Foreskin keratinocyte (primary cell): ENCODE measurements at places on chromosomes 7 and 10. TPM values are rescaled to one million over a fixed set of nuclear protein-coding genes. Genes with fewer than 3 reads are reported as not detected.

Gene HMX3
- not detected in 2 replicates for total RNA-seq

Gene PON1
- not detected in 2 replicates for total RNA-seq

Gene CFAP70
- total RNA-seq = 0.28 and 0.41 TPM in 2 replicates

Gene NKX2-3
- total RNA-seq = not detected in 2 replicates

Gene NAT16
- not detected in 2 replicates for total RNA-seq

Gene BBIP1
- total RNA-seq = 20.7 and 22.5 TPM in 2 replicates

Gene IFIT1B
- not detected in 2 replicates for total RNA-seq

Gene RNF32
- 0.68 and 0.74 TPM in 2 replicates for total RNA-seq

Gene GCK
- 0.53 and 0.58 TPM in 2 replicates for total RNA-seq

Gene LEP
- not detected in 2 replicates for total RNA-seq

Gene FUOM
- total RNA-seq = 22.0 and 33.7 TPM in 2 replicates

Gene CPA4
- total RNA-seq = 35.4 and 65.2 TPM in 2 replicates

Gene HOXA1
- total RNA-seq = 7.5 and 8.3 TPM in 2 replicates

Gene STK32C
- total RNA-seq = 5.5 and 6.3 TPM in 2 replicates

Gene INSYN2A
- total RNA-seq = not detected in 2 replicates

Gene TEX47
- total RNA-seq = not detected in 2 replicates

Gene TMEM213
- not detected in 2 replicates for total RNA-seq

Gene DEPP1
- total RNA-seq = 0.60 and 0.75 TPM in 2 replicates

Gene LRMDA
- not detected in 2 replicates for total RNA-seq

Gene ZCWPW1
- 1.3 and 1.6 TPM in 2 replicates for total RNA-seq

Gene RTKN2
- total RNA-seq = 1.8 and 2.6 TPM in 2 replicates

Gene ZNF425
- 1.7 and 3.0 TPM in 2 replicates for total RNA-seq

Gene RADIL
- 0.04 and 0.07 TPM in 2 replicates for total RNA-seq

Gene SNX13
- total RNA-seq = 19.6 and 20.3 TPM in 2 replicates

Gene MKX
- 0.11 TPM in 1 of 2 replicates, not detected in the other for total RNA-seq

Gene CYP2E1
- 0.18 and 0.27 TPM in 2 replicates for total RNA-seq

Gene C10orf62
- total RNA-seq = not detected in 2 replicates

Gene SH2B2
- total RNA-seq = 0.35 and 0.41 TPM in 2 replicates

Gene FZD8
- total RNA-seq = 7.0 and 8.6 TPM in 2 replicates
